ENCODE measurements at places on chromosomes 2 and 18.
A peak's percentile ranks its signal among the peaks of the same experiment; 100 is the strongest.

- no peak for DNase-seq
Observed at GRCh38 chr2:88199912-88200682, 30.0 kb downstream of the THNSL2 start.

DNA sequence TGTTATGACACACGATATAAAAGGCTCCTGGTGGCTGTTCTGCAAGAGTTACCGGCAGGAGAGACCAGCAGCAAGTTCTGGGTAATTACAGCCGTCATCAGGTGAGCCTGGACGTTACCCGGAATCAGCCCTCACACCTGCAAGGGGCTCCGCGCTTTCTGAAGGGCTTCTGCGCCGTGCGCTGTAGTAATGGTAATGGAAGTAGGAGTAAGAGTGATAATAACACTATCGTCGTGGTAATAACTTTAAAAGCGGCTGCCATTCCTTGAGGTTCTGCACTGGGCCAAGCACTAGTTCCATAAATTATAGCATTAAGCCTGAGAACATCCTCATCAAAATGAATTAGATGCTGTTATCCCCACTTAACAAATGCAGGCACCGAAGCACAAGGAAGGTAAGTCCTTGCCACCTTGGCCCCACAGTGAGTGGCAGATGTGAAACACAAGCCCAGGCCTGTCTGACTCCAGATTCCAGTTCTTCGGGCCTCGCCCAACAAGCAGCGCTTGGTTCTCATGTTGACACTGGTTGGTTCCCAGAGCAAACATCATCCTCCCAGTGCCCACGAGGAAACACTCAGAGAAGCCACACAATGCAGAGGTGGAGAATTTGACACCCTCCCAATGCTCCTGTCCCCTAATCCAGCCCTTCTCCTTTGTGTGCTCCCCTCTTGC lies 205.2 kb downstream of the EIPR1 start:
- DNase-seq: no peak

DNA sequence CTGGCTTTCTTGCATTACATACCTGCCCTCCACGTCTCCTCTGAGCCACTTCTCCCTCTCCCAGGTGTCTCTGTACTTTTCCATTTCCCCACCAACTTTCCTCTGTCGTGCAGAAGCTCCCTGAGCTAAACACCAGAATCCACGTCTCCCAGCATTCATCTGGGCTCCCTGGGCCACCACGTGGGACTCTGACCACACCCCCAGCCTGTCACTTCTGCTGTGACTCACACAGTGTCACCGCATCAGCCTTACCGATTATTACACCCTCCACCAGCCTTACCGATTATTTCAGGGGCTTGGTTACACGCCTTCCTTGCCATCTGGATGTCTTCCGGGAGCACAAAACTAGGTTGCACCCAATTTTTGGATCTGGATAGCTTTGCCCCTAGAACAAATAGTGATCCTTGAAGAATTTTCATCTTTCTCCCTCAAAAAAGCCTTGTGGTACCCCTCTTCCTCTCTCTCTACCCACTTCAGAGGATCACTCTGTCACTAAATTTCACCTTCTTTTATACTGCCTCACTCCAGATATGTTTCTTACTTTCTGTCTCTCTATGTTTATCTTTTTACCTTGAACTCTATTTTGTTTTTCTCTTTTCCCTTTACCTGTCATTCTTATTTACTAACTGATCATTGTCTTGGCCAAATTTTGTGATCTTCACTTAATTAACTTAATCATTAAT lies 136.9 kb upstream of the CAB39 start:
- no peak for DNase-seq

DNA sequence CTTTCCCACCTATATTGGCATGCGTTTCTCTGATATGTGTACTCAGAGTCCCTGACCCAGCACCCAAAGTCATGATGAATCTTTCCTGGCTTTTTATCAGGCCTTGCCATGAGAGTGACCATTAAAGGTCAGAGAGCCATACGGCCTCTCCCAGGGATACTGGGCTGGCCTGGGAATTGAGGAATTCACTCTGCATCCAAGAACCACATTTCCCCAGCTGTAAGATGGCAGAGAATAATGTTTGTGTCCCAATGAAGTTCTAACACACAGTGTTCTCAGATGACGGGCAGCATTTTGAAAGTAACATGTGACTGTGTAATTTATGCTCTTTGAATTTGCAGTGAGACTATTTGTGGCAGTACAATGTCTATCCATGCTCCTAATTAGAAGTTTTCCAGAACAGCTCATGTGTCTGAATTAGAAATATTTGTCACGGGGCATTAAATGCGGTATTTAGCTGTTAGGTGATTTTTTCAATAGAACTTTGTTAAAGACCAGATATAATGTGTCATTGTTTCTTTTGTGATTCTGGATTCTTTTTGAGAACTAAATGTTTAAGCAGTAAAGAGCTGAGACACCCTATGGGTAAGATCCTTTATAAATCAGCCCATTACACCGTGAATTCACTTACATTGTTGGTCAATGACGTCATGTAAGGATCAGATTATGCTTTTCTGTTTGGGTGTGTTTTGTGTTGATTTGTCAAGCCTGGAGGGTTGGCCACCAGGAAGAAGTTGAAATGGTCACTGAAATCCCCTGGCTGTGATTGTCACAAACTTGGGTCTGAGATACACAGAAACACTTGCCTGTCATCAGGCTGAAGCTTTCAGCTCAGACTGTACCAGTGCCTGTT lies 7.3 kb upstream of the SLC3A1 start:
- no peak for DNase-seq

GRCh38 chr18:58532298-58532697 lies 96.6 kb downstream of the ALPK2 start:
- DNase-seq: no peak

GRCh38 chr2:175965773-175966172 lies 36.3 kb downstream of the LNPK start:
- no peak for DNase-seq

DNA sequence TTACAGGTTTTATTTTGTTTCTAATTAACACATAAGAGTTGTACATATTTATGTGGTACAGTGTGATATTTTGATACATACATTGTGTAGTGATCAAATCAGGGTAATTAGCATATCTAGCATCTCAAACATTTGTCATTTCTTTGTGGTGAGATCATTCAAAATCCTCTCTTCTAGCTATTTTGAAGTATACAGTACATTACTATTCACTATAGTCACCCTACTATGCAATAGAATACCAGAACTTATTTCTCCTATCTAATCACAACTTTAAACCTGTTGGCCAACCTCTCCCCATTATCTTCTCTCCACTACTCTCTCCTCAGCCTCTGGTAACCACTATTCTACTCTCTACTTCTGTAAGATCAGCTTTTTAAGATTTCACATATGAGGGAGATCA lies 325.8 kb downstream of the CYP26B1 start:
- peak; percentile 39 for DNase-seq

DNA sequence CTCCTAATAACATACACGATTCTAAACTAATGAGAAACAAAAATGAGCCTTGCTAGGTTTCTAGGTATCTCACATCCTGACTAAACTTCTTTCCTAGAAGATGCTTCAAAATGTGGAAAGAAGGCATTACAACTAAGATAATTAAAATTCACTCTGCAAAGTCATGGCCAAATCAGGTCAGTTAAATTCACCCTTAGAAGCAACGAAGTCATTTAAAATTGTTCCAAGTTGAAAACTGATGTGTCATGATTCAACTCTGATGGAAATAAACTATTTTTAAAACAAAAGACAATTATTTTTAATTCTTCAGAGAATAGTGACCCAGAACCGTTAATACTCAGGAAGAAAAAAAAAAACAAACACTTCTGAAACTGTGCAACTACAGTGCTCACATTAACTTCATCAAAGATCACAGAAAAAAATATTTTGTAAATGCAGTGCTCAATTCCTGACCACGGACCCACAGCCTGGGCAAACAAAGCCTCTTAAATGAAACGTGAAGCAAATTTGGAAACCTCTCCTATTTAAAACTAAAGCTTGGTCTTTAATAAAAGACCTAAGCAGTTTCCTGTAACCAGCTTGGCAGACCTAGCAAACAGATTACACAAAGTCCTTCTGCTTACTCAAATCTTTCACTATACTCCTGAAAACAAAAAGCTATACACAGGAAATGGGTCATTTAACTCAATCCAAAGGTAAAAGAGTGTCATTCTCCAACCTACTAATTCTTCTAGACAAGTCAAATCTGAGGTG lies 39.0 kb downstream of the CHN1 start:
- no peak for DNase-seq

DNA sequence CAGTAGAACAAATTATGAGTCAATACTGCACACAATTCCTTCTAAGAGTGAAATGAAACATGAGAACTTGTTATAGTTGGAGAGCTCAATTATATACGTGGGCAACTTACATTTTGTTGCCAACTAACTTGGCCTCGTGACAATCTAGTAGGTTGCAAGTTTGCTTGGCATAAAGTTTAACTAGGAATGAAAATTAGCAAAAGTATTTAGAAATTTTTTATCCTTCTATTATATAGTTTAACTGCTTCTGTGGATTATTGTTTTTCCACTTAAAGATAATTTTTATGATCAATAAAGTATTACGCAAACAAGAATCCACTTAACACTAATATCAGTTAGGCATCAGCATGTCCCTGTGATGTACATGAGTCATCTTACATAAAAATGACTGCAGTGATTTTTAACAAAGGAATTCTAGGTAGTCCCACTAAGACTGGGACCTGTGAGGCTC lies 41.1 kb downstream of the FAM124B start:
- DNase-seq: no peak

DNA sequence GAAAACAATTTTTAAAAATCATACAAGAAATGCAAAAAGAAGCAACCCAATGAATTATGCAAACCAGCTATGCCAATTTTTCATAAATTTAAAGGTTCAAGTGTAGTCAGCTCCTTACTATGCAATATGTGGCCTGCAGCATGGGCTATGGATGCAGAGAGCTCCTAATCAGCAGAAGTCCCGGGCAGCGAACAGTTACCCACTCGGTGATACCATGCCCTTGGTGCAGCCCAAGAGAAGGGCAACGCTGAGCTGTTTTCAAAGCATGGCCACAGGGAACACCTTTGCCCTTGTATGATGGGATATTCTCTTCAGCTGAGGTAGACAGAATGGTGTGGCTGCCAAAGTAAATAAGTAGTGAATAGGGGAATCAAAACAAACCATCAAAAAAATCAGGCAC lies 17.3 kb upstream of the ARL5A start:
- DNase-seq: no peak

DNA sequence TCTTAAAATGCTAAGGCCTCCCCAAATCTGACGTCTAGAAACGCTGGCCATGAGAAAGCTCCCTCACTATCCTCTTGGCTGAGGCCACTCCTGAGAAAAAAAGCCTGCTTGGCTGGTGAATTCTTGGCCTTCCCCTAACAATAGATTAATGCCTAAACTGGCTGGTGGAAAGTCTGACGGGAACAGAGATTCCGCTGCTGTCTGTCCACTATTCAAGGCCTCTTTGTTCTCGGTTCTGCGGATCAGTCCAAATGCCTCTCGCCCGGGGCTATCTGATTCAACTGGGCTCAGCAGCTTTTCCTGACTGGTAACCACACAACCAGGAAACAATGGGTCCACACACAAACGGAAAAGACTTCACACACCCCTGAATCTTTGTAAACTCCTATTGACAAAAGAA lies 27.2 kb downstream of the PXDN start:
- DNase-seq: no peak

- DNase-seq: no peak
Observed at GRCh38 chr2:171485116-171485515, 37.2 kb upstream of the CYBRD1 start.

DNA sequence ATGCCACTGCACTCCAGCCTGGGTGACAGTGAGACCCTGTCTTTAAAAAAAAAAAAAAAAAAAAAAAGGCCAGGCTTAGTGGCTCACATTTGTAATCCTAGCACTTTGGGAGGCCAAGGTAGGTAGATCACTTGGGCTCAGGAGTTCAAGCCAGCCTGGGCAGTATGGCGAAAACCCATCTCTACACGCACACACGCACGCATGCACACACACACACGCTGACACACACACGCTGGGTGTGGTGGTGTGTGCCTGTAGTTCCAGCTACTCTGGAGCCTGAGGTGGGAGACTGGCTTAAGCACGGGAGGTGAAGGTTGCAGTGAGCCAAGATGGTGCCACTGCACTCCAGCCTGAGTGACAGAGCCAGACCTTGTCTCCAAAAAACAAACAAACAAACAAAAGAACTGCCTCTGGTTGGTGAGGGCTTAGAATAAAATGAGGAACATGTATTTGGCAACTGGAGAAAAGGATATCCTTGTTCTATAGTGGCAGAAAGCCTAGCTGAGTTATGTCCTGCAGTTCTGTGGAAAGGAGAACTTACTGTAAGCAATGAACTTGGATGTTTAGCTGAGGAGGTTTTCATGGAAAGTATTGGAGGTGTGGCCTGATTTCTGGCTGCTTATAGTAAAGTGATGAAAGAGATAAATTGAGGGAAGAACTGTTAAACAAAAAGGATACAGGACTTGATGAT lies 34.0 kb downstream of the HAT1 start:
- DNase-seq: no peak

- no peak for DNase-seq
Observed at GRCh38 chr2:229443141-229443540, 172.1 kb upstream of the PID1 start.

DNA sequence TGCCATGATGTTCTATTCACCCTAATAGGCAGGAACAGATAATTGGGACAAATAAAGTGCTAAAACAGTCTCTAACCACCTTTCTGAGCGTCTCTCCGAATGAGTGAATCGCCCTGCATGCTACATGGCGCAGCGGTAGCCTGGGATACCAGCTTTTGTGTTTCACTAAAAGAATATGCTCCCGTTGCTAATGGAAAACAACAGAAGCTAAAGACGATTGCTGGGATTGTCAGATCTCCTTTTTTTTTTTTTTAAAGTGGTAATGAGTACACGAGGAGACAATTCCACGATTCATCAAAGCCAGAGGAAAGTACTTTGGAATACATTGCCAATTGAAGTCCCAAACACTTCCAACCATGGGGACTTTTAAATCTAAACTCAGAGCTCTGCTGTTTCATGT lies 1815.3 kb upstream of the CELF4 start:
- no peak for DNase-seq

DNA sequence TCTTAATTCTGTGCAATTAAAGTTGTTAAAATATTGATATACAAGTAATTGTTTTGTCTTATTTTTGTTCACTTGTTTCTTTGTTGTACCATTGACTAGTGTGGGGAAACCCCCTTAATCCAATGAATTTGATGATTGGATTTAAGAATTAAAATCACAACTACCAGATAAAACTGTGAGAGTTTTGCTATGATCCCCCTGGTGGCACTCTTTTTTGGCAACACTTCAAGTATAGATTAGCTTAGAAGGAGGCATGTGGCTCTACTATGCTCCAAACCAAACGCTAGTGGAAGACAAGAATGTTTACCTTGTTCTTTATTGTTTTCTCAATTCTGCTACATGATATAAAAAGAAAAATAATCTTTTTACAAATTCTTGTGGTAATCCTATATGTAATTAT lies 477.8 kb upstream of the ETAA1 start:
- no peak for DNase-seq

GRCh38 chr2:158776231-158776630 lies 18.9 kb upstream of the DAPL1 start:
- DNase-seq: no peak
